Left hindlimb (tissue), 1 donor: ENCODE measurements at places on chromosomes 11 and 22.

- no peak for DNase-seq
Observed at GRCh38 chr11:12577725-12578644, 96.2 kb upstream of the TEAD1 start.

DNA sequence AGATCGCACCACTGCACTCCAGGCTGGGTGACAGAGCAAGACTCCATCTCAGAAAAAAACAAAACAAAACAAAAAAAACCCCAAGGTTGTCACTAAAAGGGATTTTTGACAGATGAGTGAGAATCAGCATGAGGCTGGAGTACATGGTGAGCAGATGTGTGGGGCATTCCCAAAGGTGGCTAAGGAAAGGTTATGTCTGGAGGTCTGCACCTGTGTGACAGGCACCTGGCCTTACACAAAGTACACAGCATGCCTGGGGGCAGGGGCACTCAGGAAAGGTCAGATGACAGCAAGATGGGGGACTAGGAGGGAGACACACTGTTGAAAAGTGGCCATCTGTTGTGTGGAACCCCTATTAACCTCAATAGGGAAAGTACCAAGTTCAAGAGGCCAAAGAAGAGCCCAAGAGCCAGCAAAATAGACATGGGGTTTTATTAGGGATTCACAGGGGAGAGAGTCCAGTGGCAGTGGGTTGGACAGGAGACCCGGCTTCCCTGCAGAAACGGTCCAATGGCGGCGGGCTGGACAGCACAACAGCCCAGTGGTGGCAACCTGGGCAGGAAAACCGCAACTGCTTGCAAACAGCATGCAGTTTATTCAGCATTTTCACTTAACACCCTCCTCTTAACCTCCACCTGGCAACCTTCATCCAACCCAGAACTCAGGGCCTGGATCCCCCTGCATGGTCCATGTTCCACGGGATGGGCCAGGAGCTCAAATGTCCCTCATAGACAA, 101.1 kb downstream of the MICAL2 start:
- DNase-seq: no peak

DNA sequence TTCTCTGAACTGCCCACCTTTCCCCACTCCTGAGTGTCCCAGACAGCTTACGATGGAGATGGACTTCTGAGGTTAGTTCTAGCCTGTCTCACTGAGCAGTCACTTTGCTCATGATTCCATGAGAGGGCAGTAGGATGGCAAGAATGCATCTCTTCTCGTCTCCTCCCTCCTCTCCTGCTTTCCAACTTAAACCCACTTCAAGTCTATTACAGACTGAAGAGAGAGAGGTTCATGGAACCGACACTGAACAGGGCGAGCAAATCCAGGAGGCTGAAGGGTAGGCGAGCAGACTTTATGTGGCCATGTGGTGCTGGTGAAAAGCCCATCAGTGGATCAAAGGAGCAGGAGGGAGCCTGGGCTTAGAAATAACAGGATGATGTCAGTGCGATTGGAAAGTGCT, 38.6 kb downstream of the CEP164 start:
- DNase-seq: no peak

GRCh38 chr11:115164774-115165173, 339.4 kb downstream of the CADM1 start:
- DNase-seq: no peak

DNA sequence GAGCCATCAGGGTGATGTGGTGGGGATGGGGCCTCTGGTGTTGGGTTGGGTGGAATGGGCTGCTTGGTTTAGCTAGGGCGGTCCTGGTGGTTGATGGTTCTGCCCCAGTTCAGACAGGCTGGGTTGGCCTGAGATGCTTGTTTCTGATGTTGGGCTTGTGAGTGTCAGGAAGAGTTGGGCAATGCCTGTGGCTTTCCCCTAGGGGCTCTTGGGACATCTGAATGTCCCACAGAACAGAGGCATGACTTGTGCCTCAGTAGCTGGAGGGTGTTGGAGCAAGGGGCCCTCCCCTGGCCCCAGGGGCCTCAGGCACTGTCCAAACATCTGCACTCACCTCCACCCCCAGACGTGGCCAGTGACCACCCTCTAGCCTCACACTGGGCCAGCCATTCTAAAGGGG, 14.0 kb upstream of the CTSD start:
- peak; percentile 28 for DNase-seq
